ENCODE measurements at places on chromosomes 11 and 22.

GRCh38 chr11:22957786-22958185 lies 97.5 kb upstream of the CCDC179 start:
- no peak for DNase-seq

- no peak for DNase-seq
Observed at GRCh38 chr11:1946812-1947484, at the start of gene MRPL23. MRPL23 (plus strand) TSS chr11:1947332; CDS start chr11:1947363, 31 bp downstream.

GRCh38 chr11:2655834-2656622 lies 43.8 kb downstream of the KCNQ1OT1 start:
- no peak for DNase-seq

- no peak for DNase-seq
Observed at GRCh38 chr11:46271875-46272815, 5.3 kb upstream of the CREB3L1 start.

DNA sequence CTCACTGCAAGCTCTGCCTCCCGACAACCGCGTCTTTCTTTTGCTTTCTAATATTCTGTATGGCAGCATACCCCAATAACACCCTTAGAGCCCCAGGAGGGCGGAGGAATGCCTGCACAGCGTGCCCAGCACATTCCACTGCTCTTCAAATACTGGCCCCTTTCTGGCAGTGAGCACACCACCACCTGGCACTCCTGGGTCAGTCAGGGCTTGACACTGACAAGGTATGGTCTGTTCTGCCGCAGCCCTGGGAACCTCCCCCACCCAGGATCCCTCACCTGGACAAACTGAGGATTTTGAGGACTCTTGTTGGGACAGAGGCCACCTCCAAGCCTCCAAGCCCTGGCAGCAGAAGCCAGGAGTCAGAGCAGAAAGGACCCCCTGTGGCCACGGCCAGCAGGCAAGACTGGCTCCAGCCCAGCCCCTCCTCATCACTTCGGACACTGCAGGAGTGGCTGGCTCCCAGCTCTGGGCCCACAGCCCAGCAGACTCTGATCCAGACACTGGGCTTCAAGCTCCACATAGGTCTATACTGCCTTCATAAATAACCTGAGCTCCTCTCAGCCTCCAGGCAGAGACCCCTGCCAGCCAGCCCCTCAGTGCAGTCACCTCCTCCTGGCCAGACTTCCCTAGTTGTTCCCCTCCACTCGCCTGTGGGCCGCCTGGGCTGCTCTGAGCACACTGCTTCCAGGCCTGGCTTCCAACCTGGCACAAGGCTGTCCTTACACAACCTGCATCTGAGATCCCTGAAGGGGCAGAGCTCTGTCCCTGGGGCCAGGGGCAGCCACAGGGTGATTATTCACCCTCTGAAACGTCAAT lies 14.5 kb downstream of the CARS1 start:
- DNase-seq, result no peak

All from CD4-positive, alpha-beta T cell treated with Interleukin-6 at 100 ng/mL for 8 hours (primary cell).